ENCODE measurements at places on chromosomes 12 and 14. TPM values are rescaled to one million over a fixed set of nuclear protein-coding genes. Genes with fewer than 3 reads are reported as not detected.

DNA sequence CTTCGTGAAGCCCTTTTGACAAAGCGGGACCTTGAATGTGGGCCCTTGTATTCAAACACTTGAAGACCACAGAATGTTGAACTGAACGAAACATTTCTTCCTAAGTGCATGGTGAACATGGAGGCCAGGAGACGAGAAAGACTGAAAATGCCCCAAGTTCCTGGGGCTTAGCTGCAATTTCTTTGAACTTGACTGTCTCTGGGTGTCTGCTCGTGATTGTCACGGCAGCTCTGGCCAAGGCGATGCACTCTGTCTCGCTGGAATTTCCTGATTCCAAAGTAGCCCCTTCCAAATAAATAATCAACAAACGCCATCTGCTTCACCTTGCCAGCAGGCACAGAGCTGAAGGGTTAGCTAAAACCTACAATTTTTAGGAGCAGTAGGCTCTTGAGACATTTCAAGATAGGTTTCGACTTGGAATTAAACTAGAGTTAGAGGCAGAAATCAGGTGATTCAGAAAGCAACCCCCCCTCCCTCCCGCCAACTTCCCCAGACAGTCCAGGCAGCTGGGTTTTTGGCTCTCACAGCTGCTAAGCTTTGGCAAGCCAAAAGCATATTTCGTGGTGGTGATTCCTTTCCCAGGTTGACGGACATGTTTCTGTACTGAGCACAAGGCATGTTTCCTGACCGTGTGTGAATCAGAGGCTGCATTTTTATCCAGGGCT is 13.5 kb upstream of the IRF2BPL start:
- DNase-seq = peak; percentile 81

RTN1 gene
- 17.8 TPM for total RNA-seq

BDKRB2 gene
- 12.2 TPM for total RNA-seq

GRCh38 chr14:78363008-78363407 is 192.8 kb downstream of the NRXN3 start:
- DNase-seq = no peak

CELA1 gene
- not detected for total RNA-seq

- no peak for DNase-seq
These were observed 33.0 kb downstream of the FOXN3 start for GRCh38 chr14:89384023-89384422.

DNA sequence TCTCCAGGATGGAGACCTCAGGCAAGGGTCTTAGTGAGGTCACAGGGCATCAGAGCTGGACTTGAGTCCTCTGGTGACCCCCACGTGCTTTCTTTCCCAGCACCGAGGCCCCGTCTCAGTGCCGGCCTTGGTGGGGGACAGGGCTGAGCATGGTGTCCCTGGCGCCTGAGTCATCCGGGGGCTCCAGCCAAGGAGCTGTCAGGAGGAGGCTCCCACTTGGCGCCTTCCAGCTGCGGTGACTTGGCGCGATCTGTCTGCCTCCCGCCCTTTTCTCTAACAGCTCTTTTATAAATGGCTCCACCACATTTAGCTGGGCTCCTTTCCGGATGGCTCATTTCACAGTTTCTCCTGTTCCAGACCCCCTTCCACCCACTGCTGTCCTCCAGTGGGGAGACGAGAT is 60.4 kb downstream of the PRMT8 start:
- DNase-seq = no peak

- DNase-seq = peak; percentile 88
These were observed 1.6 kb upstream of the INF2 start for GRCh38 chr14:104687601-104688504.

RASAL1 gene
- not detected for total RNA-seq

DNA sequence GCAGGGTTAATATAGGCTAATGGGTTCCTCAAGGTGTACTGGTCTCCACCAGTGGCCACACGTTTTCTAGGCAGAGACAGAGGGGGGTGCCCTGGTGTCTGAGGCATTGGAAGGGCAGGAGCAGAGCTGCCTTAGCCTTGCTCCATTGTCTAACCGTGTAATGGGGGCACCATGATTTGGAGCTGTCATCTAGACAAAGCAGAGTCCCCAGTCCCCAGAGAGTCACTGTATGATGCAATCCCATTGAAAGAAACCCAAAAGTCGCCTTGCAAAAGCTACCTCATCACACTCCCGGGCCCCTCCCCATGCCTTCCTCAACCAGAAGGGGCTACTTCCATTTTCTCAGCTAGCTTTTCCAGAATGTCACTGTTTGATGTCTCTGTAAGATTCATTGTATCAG is 487.1 kb downstream of the AACS start:
- no peak for DNase-seq

- DNase-seq = no peak
These were observed 146.0 kb upstream of the PLEKHG7 start for GRCh38 chr12:92556637-92557421.

DNA sequence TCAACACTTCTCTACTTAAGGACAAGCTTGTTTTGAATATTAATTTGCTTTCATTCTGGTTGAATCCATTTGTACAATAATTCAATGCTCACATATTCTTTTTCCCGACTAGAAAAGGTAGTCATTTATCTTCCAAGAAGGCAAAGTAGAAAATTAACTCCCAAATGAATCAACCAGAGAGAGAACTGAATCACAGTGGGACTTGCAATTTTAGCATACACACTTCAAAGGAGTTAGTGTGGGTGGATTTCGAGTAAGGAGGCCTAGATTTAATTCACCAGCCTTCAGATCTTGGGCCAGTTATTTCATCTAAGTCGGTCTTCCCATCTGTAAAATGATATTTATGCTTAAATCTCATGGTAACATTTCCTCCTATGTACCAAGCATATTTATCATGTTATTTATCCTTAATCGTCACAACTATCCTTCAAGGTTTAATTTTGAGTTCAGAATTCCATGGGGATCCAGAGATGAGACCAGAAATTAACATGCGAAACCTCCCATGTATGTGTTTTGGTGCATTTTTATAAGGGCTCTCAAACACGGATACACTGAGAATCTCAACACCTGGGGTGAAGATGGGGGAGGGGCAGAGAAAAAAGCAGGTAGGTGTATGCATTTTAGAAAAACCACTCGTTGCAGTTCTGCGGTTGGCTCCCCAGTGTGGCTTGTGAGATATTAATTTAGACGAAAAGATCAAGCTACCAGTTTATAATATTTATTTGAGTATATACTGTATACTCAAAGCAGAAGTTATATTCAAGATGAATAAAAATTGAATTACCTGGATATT is 38.9 kb upstream of the IL22 start:
- DNase-seq = no peak

GRCh38 chr12:68190301-68190700 is 30.8 kb upstream of the IFNG start:
- no peak for DNase-seq

- DNase-seq = no peak
These were observed 232.1 kb downstream of the NAV3 start for GRCh38 chr12:78062786-78063185.

GRCh38 chr12:117805865-117806264 is 162.9 kb downstream of the KSR2 start:
- DNase-seq = no peak

DNA sequence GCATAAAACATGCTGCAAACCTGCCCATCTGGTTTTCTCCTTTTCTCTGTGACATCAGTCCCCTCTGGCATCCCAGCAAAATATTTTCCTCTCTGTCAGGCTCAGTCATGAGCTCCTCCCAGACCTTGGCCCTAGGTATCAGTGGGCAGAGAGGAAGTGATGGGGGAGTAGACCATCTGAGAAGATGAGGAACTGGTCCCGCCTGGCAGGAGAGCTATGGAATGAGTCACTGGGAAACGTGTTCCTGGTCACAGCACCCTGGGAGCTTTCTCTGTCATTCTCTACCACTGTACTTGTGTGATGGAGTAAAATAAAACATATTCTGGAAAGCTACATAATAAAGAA is 5.0 kb upstream of the SRSF9 start:
- DNase-seq = no peak

DNA sequence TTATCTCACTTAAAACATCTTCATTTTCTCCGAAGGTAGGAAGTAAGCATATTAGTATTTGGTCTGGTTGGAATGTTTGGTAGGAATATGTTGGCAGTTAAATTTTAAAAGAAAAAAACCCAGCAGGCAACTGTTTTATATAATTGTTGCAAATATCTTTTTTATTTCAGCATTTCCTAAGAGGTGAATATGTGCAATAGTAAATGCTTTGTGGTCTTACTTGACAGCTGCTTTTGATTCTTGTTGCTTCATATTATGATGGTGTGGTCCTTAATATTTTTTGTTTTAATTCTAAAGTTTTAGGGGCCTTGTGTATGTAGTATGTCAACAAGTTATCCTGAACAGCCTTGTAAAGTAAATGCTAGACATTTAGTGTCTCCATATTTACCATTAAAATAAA is 6.3 kb downstream of the TRAFD1 start:
- no peak for DNase-seq

GRCh38 chr12:71587012-71587411 is 76.6 kb downstream of the ZFC3H1 start:
- no peak for DNase-seq

NELL2 gene
- total RNA-seq = 1.2 TPM

- no peak for DNase-seq
These were observed 44.2 kb downstream of the TTC8 start for GRCh38 chr14:88868558-88869159.

DNA sequence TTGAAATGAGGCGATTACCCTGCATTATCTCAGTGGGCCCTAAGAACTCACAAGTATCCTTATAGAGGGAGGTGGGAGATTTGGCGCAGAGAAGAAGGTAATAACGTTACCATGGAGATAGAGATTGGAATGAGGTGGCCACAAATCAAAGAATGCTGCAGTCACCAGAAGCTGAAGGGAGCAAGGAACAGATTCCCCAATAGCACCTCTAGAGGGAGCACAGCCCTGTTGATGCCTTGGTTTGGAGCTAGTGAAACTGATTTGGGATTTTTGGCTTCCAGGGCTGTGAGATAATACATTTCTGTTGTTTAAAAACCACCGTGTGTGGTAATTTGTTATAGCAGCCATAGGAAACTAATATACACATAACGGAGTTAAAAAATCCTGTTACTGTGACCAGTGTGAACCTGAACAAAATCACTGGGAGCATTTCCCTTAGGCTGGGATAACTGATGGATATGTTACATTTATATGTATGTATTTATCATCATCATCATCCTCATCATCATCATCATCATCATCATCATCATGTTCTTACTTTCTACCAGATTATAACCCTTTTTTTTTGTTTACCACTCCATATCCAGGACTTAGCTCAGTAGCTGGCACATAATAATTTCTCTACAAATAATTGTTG is 100.3 kb downstream of the LIN7A start:
- no peak for DNase-seq

NYNRIN gene
- 31.6 TPM for total RNA-seq

DNA sequence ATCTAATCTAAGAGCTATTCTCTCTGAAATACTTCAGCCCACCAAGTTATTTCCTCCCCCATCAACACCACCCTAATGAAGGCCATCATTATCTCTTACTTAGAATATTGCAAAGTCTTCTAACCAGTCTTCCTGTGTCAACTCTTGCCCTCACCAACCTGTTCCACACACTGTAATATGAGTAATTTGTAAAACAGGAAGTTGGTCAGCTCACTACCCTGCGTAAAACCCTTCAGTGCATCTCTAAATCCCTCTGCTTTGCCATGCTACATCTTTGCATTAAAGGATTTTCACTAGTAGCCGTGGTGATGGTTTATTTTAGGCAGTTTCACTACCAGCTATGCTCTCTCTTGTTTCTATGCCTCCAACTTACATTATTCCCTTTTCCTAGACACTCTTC is 70.0 kb downstream of the KIF21A start:
- DNase-seq = no peak

GRCh38 chr14:100240668-100241032 is 1.7 kb downstream of the YY1 start:
- no peak for DNase-seq

GRCh38 chr12:124305136-124305535 is 10.2 kb downstream of the RFLNA start:
- DNase-seq = peak; percentile 53

DNA sequence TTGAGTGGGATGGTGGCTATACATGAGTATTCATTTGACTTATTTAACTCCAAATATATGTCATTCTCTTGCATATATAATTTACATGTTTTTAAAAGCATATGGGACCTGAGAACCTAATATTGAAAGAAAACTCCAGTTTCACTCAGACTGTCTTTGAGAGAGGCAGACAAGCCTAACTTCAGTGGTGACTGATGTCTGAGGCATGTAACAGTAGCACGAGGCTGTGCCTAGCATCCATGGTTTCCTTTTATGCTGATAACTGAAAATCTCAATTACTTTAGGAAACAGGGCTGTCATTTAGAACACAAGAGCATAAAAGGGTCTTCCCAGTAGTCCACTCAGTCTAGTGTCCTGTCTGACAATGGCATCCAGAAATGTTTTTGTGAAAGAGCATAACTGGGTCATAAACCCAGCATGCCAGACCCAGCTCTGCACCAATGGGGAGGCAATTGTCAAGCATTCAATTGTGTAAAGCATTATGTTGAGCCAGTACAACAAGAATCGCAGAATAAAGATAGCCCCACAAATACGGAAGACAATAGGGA is 24.3 kb downstream of the MAPK1IP1L start:
- no peak for DNase-seq

DNAJC22 gene
- total RNA-seq = not detected

- DNase-seq = no peak
These were observed 55.1 kb downstream of the TTLL5 start for GRCh38 chr14:75715926-75716780.

DNA sequence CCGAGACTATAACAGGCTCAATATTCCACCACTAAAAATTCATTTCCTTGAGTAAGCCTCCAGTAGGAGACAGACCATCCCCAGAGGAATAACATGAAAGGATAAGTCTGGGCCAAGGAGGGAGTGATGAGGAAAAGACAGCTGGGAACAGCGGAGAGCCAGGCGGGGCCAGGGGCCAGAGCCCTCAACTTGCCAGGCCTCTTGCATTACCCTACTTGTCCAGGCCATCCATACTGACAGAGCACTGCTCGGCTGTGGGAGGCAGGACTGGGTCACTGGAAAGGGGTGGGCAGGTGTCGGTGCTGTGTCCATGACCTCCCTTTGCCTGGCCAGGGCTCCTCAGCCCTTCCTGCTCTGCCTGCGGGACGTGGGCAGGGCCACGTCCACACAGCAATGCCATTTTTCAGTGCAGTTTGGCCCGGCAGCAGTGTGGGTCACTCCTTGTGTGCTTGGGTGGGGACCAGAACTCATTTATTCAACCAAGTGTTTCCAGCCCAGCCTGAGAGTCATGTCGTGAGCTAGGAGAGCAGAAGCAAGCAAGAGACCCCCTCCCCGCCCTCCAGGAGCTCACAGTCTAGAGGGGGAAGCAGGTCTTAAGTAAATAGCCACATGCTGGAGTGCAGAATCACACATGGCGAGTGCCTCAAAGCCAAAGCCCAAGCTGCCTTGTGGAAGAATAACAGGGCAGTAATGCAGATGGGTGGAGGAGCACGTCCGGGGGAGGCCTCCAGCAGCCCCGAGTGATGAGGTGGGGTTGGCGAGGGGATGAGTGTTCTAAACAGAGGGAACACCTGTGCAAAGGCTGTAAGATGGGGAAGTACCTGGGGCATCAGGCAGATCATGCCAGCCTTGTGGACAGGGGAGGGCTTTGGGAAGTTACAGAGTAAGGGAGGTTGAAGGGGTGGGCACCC is 8.9 kb upstream of the FAIM2 start:
- DNase-seq = no peak
